Naive thymus-derived CD8-positive, alpha-beta T cell (primary cell): ENCODE measurements at places on chromosomes 4 and X. TPM values are rescaled to one million over a fixed set of nuclear protein-coding genes. Genes with fewer than 3 reads are reported as not detected.

DNA sequence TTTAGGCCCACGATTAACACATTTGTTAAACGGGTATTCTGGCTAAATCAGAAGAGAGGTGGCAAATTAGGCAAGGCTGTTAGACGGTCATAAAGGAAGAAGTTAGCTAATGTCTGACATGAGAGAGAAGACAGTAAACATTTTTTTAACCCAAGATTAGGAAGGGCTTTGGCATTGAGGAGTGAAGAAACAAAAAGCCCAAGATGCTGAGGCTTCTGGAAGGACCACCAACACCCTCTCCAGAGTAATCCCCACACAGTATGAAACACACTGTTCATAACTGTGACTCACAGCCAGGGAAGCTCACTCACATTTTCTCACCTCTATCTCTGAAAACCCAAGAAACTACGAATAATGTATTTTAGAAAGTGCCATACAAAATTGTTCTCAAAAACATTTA, 127.6 kb downstream of the AMELX start:
- DNase-seq = no peak

GRCh38 chr4:98639523-98639922, 18.9 kb downstream of the TSPAN5 start:
- DNase-seq = no peak

The SYTL5 gene
- total RNA-seq = not detected

The CT83 gene
- total RNA-seq = not detected

- no peak for DNase-seq
These were observed 75.0 kb downstream of the EVC start for GRCh38 chr4:5785806-5786680.

DNA sequence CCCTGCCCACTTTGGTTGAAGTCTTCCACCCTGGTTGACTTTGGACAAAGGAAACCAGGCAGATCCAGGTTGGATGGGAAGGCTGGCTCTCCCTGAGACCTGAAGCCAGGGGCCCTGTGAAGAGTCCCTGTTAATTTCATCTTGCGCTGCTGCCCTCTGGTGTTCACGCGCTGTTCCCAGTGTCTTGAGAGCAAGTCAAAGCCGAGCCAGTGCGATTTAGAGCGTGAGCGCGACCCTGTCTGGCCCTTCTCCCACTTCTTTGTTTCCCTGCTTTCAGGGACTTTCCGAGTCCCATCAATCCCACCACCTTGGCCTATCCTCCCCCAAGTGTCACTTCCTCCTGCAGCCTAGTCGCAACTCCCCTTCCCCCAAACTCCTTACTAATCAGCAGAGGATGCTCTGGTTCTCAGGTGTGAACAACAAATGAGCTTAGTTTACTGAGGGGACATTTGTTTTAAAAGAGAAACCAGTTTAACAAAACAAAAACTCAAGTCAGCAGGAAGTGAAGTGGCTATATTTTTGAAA, 25.8 kb upstream of the CHRNA9 start:
- DNase-seq = peak; percentile 91

The CLGN gene
- not detected for total RNA-seq

DNA sequence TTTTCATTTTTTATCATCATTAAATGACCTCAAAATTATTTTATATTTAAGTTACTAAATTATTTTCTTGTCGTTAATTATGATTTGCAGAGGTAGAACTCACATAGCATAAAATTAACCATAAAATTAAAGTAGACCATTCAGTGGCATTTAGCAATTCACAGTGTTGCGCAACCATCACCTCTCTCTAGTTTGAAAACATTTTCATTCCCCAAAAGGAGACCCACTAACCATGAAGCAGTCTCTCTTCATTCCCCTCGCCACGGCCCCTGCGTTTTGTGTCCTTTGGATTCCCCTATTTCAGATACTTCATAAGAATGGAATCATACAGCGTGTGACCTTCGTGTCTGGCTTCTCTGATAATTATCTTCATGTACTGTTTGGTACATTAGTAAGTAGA, 154.9 kb downstream of the ENPP6 start:
- DNase-seq = no peak

DNA sequence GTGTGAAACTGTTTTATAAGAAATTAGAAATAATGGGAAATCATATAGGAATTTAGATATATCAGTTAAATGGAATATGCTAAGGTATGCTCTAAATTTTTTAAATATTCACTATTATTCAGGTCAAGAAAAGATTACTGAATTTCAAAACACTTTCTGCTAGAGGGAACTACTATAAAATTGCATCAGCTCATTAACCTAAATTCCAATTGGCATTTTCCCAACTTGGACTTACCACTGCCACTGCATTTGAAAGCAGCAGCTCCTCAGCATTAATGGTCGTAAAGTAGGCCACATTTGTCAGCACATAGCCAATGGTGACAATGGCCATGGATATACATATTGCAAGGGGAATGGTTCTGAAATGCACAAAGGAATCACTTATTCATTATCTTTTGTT, 57.3 kb downstream of the SLC7A11 start:
- DNase-seq = no peak

The PRPS2 gene
- 23.3 TPM for total RNA-seq

The PRR32 gene
- total RNA-seq = not detected

The SPRY1 gene
- 8.1 TPM for total RNA-seq

DNA sequence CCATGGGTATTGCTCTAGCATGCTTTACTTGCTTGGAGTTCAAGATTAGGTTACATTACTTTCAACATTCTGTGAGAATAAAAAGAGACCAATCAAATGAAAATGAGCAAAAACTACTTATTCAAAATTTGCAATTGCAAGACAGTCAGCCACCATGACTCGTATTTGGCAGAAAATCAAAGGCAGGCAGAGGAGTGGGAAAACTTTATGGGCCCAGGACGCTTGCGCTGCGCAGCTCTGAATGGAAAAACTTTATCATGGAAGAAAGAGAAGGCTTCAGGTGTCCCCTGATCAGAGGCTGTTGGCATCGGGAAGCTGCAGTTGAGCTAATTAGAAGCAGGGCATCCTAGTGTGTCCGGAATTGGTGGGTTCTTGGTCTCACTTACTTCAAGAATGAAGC, 250.6 kb downstream of the USP46 start:
- no peak for DNase-seq

The HPGDS gene
- not detected for total RNA-seq

DNA sequence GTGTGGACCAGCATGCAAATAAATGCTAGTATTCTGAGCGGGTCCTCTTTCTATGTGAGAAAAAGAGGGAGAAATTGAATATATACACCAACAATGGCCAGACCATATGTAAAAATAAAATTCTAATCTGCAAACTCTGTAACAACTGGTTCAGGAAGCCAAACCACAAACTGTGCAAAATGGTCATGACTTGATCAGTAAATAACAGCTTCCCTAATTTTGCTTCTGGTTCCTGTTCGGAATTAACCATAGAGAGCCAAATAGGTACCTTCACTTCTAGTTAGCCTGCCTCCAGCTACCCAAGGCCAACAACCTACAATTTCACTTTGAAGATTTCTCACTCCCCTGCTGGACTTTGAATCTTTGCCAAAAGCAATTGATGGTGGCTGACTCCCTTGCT, 1313.2 kb downstream of the ADGRL3 start:
- no peak for DNase-seq

DNA sequence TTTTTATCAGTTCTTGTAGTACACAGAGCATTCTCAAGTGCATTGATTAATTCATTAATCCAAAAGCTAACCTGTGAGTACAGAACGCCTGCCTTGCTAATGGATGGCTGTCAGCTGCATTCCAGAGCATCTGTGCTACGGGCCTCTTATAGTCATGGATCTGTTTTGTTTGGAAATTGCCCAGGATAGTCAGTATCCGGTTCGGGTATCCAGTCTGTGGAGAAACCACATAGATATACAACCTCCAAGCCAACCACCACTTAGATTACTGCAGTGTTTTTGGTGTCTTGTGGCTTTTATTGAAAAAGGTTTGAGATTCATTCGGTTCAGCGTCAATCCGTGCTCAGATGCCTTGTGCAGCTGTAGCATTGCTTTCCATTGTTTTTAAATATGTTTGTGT, 4.0 kb downstream of the LAP3 start:
- no peak for DNase-seq

The IL13RA1 gene
- 0.94 TPM for total RNA-seq

- DNase-seq = no peak
These were observed 40.7 kb downstream of the MTTP start for GRCh38 chr4:99615170-99615820.

- DNase-seq = no peak
These were observed 21.4 kb upstream of the UGT2B17 start for GRCh38 chr4:68597482-68597881.

DNA sequence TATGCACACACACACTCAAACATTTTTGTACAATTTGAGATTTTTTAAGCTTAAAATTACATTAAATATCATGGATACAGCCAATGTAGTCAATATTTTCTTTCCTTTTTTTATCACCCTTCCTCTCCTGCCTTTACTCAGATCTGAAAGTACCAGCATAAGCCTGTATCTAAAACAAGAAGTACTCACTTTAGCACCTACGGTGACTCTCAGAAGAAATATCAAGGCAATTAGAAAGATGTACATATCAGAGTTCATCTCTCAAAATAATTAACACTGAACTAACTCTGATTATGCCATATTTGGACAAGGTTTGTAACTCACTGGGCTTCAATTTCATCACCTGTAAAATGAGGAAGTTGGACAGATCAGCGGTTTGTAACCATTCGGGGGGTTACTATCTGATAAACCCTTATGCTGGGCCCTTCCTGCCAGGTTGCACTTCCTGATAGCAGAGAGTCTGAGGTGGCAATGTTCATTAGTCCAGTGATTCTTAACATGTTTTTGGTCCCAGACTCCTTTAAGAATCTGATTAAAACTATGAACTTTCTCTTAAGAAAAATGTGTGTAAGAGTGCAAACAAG, 5.7 kb upstream of the GPR174 start:
- DNase-seq = no peak

DNA sequence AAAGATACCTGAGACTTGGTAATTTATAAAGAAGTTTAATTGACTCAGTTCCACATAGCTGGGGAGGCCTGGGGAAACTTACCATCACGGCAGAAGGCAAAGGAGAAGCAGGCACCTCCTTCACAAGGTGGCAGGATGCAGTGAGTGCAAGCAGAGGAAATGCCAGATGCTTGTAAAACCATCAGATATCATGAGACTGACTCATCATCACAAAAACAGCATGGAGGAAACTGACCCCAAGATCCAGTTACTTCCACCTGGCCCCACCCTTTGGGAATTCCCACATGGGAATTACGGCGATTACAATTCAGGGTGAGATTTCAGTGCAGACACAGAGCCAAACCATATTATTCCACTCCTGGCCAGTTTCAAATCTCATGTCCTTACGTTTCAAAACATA, 514.7 kb upstream of the SPANXN1 start:
- no peak for DNase-seq

DNA sequence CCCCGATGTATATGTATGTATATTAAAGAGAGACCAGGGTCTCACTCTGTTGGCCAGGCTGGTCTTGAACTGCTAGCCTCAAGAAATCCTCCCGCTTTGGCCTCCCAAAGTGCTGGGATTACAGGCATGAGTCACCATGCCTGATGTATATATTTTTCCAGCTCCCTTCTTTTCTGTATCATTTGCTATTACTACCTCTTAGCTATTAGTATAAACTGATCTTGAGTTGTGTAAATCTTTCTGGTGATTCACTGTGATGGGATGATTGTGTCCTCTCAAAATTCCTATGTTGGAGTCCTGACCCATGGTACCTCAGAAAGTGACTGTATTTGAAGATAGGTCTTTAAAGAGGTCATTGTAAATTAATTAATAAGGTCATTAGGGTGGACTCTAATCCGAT, 53.1 kb downstream of the HPRT1 start:
- no peak for DNase-seq

DNA sequence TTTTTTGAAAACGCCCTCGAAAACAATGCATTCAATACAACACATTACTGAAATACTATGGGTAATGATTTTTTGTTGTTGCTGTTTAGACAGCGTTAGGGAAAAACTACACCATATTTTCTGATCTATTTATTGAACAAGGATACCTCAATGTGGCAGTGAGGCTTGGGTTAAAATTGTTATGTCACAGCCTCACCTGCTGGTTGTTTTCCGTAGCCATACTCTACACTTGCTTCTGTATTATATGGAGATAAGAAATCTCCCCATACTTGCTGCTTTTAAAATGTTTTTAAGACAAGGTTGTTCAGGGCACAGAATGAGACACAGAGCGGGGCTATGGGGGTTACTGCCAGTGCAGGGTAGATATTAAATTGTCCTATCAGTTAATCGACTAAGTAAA, 221.6 kb upstream of the FTHL17 start:
- no peak for DNase-seq

DNA sequence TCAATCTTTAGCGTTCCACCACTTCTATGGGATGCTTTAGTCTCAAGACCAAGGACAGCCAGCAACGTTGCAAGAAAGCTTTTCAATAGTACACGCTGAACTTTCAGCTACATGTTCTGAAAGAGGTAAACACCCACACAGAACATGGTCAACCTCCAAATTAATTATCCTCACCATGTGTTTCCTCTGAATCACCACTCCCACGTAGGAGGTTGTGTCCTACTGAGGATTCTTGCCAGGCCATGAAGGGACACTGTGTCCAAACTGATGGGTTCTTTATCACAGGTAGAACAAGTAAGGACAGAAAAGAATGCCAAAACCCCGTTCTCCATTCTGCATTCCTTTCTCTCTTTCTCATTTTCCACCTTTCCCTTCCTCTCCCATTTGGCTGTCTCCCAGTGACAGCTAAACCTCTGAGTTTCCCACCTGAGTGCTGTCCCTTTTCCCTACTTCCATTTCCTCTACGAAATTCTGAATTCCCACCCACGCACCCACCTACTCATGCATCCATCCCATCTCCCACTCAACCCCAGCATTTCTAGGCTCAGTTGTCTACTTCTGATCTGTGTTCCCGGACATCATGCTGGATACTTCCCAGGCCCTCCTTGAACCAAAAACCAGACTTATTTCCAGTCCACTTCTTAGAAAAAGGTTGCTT, 29.0 kb upstream of the GPM6B start:
- DNase-seq = no peak

DNA sequence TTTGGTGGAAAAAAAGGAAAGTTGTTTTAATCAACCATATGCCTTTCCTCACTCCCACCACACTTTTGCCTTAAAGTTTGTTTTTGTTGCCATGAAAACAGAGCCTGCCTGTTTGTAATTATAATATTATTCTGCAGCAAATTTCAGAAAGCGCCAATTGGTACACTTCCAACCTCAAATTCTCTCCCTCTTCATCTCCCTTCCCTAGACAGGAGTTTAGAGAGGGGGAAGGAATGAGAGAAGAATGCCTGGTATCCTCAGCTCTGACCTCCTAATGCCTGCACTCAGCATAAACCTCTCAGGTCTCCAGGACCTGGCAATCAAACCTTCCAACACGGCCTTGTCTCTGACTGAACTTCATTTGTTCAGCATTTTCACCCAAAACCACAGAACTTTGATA, 138.4 kb upstream of the HCCS start:
- no peak for DNase-seq

The SPATA18 gene
- not detected for total RNA-seq

- DNase-seq = no peak
These were observed 12.8 kb upstream of the F8A1 start for GRCh38 chrX:154873329-154873728.

The SPANXC gene
- not detected for total RNA-seq

The RNF212 gene
- total RNA-seq = 8.5 TPM

- no peak for DNase-seq
These were observed 181.6 kb downstream of the SPOCK3 start for GRCh38 chr4:167052631-167053091.
